ENCODE measurements at places on chromosomes 1 and 21.
A peak's percentile ranks its signal among the peaks of the same experiment; 100 is the strongest.

DNA sequence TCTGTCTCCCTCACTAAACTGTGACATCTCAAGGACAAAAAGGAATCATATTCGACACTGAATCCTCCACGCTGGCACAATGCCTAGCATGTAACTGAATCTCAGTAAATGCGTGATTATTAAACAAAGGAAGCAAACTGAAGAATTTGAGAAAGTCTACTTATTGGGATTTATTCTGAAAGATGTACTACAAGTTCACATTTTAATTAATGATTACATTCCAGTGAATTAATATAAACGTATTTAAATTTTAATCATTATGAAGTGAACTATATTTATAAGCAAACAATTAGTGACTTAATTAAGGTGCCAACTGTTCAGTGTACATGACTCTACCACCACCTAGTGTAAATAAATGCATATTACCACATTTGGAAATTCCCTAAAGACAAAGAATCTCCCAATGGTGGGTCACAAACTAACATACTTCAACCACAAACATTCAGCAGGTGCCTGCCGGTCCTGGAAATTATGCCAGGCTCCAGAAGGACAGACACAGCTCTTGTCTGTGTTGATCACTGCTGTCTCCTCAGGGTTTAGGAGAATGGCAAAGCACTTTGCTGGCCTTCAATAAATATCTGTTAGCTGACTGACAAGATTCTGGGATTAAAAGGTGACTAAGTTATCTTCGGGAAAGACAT lies 56.3 kb downstream of the SMYD3 start:
- DNase-seq, result no peak

DNA sequence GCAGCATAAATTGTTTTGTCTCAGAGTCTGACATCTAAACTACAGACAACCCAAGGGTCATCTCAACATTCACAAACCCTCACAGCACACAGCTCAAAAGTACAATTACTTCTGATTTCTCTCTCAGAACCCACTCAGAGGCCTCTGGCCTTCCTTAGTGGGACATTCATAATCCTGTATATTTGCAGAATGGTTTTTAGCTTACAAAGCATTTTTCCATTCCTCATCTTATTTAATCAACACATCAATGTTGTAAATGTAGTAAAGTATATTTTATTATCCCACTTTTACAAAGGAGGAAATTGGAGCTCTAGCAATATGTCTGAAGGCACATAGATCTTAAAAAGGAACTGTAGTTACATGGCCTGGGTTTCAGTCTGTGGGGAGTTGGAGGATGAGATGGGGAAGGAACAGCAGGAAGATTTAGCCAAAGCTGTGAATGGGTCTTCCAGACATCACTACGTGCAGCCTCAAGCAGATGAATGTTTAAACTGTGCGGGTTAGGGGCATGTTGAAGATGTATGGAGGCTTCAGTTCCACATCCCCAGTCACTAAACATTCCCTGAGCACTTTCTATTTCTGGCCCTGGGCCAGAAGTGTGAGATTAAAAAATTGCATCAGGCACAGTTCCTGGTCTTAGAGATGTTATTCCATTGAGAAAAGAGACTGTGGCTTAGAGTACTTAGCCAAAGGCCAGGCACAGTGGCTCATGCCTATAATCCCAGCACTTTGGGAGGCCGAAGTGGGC lies 13.3 kb downstream of the AKNAD1 start:
- no peak for DNase-seq

DNA sequence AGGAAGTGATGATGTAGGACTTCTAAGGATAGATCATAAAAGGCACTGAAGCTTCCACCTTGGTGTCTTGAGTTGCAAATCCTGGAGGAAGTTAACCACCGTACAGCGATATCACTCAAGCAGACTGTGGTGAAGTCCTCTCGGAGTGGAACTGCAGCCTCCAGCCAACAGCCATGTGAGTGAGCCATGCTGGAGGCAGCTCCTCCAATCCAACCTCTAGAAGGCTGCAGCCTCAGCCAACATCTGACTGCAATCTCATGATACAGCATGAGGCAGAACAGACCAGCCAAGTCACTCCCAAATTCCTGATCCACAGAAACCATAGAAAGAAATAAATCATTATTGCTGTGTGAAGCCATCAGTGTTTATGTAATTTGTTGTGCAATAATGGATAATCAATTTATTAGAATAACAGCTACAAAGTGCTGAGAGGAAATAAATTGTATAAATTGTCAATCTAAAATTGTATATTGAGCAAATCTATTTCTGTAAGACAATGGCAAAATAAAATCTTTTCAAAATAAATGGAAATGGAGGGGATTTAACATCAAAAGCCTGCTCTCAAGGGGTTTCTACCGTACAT lies 65.0 kb downstream of the PRSS38 start:
- no peak for DNase-seq

DNA sequence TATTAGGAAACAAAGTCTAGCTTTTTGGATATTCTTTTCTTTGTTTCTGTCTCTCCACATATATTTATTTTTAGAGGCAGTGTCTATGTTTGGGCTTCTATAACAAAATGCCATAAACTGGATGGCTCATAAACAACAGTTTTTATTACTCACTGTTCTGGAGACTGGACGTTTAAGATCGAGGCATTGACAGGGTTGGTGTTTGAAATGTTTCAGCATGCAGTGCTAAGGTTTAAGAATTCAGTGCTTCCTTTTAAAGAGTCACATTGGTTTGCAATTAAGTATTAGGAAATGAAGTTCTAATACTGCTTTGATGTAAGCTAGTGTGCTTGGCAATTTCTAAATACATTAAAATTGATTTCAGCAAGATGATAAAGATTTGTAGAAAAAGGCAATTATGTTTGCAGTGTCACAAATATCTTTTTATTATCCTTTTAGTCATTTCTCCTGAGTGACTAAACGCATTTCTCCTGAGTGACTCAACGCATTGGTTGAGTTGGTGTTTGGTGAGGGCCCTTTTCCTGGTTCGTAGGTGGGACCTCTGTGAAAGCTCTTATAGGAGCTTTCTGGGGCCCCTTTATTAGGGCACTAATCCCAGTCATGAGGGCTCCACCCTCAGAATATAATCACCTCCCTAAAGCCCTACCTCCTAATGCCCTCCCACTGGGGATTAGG lies 317.0 kb downstream of the USP25 start:
- DNase-seq, result no peak

GRCh38 chr1:246923482-246923881 lies 8.3 kb downstream of the AHCTF1 start:
- DNase-seq, result no peak

GRCh38 chr1:29757866-29758780 lies 521.8 kb downstream of the PTPRU start:
- no peak for DNase-seq

GRCh38 chr1:61606448-61607312 lies 118.3 kb downstream of the TM2D1 start:
- no peak for DNase-seq

- DNase-seq, result peak; percentile 72
Measured at GRCh38 chr1:152052606-152053005, 15.8 kb upstream of the S100A11 start.

GRCh38 chr1:197180252-197180878 lies 33.9 kb upstream of the ASPM start:
- no peak for DNase-seq

DNA sequence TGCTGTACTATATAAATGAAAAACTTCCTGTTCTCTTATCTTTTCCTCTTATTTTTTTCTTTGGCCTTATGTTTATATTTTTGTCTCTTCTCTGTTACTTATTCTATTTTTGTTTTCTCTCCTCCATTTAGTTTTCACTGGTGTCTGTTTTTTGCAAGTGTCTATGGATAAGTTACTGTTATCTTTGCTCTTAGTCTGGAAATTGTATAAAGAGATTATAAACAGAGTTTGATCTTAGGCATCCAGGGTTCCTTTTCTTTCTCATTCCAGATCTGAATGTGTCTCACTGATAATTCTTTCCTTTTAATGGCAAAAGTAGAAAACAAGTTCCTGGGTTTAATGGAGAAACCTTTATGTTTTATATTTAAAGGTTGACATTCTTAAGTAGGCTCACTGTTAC lies 34.5 kb downstream of the MAN1A2 start:
- DNase-seq, result no peak

DNA sequence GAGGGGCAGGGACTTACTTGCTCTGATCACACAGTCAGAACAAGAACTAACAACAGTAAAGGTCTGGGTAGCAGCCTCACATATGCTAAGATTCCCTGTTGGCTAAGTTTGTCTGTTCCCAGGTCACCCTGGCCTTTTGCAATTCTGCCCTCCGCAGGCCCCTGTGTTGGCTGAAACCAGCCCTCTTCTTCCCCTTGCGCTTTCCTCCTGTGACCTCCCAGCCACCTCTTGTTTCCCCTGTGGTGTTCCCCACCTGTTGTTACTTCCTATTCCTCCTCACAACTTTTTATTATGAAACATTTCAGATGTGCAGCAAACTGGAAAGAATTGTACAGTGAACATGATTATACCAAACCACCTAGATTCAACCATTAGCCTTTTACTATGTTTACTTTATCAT lies 23.4 kb downstream of the MAPKAPK2 start:
- DNase-seq, result no peak

GRCh38 chr1:2112280-2112701 lies 62.1 kb downstream of the PRKCZ start:
- DNase-seq, result no peak

GRCh38 chr1:34770891-34771504 lies 10.0 kb upstream of the GJB3 start:
- no peak for DNase-seq

- no peak for DNase-seq
Measured at GRCh38 chr1:18923756-18924211, 21.4 kb upstream of the ALDH4A1 start.

GRCh38 chr1:66831529-66832239 lies 30.6 kb upstream of the INSL5 start:
- DNase-seq, result no peak

DNA sequence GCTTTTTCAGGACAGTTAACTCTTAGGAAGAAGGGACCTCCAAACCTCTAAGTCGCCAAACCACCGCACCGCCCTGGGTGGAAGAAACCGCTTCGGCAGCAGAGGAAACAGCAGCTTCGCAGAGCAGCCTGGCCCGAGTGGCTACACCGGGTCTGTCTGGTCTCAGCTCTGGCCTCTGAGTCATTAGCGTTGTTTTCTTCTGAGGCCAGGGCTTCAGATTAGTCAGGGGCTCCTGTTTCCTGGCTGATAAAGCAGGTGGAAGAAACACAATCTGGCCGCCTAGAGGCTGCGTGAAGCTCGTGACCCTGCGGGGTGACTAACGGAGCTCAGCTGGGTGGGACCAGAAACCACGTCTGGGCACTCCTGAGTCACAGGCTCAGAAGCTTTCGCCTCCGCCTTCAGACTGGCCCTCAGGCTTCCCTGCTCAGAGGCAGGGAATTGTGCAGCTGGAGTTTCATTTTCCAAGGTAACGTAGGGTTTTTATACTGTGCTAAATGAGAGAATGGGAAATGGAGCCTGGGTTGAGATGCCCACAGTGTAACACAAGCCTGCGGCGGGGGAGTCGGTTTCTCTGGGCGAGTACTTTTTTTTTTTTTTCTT lies 44.9 kb downstream of the CHAF1B start:
- peak; percentile 27 for DNase-seq

DNA sequence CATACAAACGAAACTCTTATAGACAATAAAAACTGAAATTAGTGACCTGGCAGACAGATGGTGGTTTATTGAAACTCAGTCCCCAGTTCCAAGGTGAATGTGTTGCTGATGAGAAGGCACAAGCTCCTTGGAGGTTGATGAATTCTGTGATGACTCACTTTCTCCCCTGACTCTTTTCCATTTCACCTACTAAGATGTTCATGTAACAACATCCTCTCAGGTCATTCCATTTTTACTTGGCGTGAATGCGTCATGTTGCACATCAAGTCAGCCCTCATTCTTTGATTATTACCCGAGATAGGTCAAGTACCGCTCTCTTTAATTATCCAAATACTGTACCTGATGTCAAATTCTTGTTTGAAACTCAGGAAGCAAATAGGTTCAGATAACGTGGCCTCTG lies 10.1 kb upstream of the IL10RB start:
- no peak for DNase-seq

GRCh38 chr1:27593678-27594563 lies 10.0 kb downstream of the AHDC1 start:
- no peak for DNase-seq

GRCh38 chr1:54172614-54173599 lies 20.1 kb upstream of the CDCP2 start:
- DNase-seq, result no peak

DNA sequence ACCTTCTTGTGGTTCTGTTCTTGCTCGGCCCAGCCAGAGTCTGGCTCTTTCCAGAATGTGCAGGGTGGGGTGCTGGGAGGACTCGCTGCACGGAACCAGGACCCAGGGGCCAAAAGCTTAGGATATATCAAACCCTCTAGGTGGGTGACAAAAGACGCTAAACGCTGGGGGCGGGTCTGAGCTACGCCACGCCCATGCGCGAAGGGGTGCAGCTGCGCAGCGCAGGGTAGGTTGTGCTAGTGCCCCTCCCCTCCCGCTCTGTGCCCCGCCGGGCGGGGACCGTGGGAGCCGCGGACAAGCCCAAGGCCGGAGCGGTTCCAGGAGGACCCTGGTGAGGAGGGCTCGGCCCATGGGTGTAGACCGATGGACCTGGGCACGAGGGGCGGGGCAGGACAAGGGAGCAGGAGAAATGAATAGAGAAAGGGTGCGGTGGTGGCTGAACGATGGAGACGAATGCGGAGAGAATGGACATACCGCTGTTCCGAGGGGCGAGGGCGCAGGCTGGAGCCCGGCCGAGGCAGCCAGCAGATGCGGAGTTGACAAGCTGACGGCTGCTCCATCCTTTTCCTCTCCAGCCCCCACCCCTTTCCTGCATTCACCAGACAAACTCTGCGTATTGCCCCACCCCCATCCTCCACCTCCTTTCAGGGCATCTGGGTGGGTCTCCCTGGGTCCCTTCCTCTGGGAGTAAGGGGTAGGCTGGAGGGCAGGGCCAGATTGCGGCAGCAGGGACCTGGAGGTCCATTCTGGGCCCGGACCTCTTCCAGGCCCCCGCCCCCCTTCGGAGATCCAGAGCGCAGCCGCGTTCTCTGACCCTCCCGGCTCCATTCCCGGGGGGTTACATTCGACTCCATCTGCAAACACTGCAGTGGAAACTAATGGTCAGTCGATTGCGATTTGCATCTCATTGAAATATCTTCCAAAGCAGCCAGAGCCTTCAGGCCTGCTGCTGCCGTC lies at the start of gene RUSC1:
RUSC1 (plus strand) TSS at position 234 of the 957 bp plus-strand sequence. CDS start 880 bp downstream, outside the sequence.
- peak; percentile 66 for DNase-seq
